ENCODE measurements at places on chromosomes 2 and 18.
A peak's percentile ranks its signal among the peaks of the same experiment; 100 is the strongest.

DNA sequence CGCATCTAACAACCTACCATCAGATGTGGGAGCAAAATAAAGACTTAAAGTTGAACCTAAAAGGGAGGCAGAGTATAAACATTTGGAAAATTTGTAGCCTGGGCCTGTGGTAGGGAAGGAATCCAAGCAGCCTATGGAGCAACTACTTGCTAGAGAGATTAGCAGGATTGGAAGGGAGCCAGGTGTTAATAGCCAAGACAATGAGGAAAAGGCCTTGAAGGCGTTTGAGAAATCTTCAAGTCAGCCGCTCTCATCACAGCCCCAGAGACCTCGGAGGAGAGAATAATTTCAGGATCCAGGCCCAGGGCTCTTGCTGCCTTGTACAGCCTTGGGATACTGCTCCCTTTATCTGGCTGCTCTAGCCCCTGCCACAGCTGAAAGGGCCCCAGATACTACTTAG is 219.7 kb downstream of the THSD7B start:
- DNase-seq = no peak

DNA sequence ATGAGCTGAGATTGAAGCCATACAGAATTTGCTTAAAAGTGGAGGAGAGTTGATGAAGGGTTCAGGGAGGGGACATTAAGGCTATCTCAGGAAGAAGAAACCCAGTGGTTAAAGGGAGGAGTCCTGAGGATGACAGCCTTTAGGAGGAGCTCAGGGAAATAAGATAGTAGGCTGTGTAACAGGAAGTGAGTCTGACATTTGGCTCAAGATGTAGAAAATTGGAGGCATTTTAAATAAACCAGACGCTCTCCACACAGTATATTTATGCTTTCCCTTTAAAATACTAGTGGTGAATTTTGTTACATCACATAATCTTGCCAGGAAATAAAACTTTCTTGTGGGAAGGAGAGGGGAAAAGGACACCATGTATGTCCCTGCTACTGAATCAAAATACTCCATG is 11.6 kb downstream of the KCNH7 start:
- no peak for DNase-seq

DNA sequence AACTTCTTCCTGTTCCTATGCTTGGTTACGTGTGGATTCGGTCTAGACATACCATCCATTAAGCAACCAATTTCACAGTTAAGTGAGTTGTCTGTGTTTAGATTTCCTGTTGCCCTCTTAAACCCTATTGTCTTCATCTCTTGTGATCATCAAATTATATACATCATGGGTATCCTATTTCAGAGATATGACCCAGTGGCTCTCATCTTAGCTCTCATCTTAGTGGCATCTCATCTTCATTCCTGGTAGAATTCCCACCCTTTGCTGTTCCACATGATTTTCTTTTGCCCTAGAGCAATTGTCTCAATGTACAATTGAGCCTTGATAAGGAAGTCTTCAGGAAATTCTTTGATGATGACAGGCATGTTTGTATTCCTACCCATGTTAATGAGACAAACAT is 29.4 kb upstream of the FN1 start:
- DNase-seq = no peak

DNA sequence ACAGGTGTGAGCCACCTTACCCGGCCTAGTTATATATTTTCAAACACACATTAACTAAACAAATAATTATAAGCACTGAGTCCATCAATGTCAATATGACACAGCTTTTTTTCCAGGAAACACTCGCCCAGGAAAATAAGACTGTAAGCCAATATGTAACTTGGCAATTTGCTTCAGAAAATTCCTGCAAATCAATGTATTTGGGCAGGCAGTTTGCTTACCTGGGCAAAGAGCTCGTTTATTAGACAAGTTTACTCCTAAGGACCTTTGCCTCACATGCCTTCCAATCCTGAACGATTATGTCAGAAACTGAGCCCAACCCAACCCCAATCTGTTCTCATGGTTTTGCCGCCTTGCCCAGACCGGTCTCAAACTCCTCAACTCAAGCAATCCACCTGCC is 34.7 kb upstream of the NDUFV2 start:
- no peak for DNase-seq

DNA sequence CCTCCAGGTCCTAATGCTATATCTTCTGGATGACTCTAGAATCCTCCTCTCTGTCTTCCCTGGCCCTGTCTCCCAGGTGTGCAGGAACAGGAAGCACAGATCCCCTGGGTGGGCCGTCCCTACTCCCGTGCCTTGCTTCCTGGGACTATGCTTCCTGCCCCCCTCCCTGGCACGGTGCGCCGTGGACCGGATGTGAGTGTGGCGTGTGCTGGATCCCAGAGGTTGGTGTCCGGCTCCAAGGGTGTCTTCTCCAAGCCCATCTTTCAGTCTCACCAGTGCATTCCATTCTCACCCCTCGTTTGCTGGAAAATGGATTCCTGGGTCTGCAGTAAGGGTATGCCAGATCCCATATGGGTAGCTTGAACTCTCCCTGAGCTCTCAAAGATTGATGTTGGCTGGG is 144.4 kb upstream of the TWIST2 start:
- DNase-seq = no peak

GRCh38 chr2:74573747-74574562 is 19.4 kb downstream of the DOK1 start:
- DNase-seq = peak; percentile 95

DNA sequence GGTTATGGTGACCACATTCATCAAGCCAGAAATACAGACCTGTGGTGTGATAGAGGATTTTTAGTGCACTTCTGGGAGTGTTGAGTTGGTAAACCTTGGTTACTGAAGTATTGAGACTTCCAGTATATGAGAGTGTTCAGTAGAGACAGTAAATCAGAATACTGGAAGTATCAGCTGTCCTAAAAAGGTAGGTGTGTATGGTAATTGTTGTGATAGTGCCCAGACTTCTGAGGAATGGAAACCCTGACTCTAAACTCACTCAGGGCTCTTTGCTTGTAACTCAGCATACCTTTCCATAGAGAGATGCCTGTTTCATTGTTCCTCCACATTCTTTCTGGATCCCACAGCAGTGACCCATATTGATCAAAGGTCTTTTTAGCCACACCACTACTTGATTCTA is 217.1 kb downstream of the SETBP1 start:
- DNase-seq = no peak

GRCh38 chr18:25141886-25142285 is 210.1 kb downstream of the ZNF521 start:
- DNase-seq = no peak

DNA sequence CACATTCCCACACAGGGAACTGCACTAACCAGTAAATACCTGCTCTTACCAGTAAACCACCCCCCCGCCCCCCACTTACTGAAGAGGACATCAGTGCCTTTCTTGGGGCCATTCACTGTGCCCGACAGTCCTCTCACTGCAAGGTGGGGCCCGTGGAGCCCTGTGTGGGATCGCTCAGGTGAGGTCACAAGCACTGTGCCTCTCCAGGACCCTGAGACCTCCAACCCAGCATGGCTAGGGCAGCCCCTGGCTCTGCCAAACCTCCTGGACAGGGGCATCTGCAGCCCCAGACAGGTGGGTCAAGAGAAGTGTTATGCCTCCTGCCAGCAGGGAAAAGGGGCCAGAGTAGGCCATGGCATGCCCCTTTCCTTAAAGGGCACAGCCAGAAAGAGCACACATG is 6.7 kb upstream of the NEURL3 start:
- no peak for DNase-seq
